ENCODE measurements at places on chromosomes 4 and X. TPM values are rescaled to one million over a fixed set of nuclear protein-coding genes. Genes with fewer than 3 reads are reported as not detected.

Gene ENPEP
- 10.9 TPM for total RNA-seq

GRCh38 chr4:39565878-39566600 is 38.8 kb upstream of the UGDH start:
- DNase-seq, result no peak

Gene RTL3
- 5.0 TPM for total RNA-seq

DNA sequence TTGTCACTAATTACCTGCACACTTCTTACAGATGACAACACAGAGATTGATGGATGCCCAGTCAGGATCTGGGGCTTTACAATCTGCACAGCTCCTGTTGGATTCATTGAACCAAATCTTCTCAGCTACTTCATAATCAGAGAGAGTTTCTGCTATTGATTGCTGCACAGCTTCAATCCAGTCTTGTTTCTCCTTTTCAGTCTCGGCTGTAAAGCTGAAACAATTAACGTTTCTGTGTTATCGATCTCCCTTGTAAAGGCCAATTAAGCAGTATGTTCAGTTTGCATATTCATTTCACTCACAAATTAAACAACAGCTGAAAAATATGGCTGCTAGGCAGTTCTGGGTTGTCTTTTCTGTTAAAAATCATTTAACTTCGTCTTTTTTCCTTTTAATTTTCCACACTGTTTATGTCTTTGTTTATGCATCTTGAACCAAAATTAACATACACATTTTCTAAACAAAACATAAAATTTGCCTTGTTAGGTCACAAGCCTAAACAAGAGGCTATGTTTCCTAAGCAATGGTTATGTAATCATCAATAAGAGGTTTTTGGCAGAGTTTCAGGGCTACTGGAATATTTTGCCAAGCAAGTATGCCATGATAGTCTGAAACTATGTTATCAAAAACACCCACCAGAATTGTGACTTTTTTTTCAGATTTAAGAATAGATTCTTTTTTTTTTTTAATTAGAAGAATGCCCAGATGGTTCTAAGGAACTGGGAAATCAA is 79.2 kb downstream of the ARAP2 start:
- no peak for DNase-seq

Gene TKTL1
- total RNA-seq, result not detected

Gene CPXCR1
- total RNA-seq, result not detected

Gene MYOZ2
- total RNA-seq, result not detected

DNA sequence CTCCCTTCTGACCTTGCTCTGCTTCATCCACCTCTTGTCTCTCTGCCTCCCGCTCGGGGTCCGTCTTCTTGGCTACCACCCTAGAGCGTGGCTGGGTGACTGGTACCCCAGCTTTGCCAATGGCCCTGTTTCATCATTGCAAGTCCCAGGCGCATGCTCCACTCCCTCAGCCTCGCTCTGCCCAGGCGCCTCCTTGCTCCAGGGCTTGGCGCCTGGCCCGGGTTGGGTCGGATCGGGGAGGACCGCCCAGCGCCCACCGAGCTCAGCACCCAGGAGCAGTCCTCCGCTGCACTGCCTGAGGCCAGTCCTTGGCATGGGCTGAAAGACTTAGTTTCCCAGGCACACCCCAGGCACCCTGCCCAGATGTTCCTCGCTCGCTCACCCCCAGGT is 577 bp downstream of the BGN start:
- no peak for DNase-seq

Gene FGF2
- total RNA-seq, result 50.9 TPM

Gene C1GALT1C1
- 22.8 TPM for total RNA-seq

Gene SOWAHB
- not detected for total RNA-seq

Gene SPANXN3
- total RNA-seq, result not detected
